Activated naive CD4-positive, alpha-beta T cell treated with anti-CD3 and anti-CD28 coated beads for 36 hours (primary cell): ENCODE measurements at places on chromosomes 13 and 19. TPM values are rescaled to one million over a fixed set of nuclear protein-coding genes. Genes with fewer than 3 reads are reported as not detected.

OR10H1 gene
- total RNA-seq, result not detected

DNA sequence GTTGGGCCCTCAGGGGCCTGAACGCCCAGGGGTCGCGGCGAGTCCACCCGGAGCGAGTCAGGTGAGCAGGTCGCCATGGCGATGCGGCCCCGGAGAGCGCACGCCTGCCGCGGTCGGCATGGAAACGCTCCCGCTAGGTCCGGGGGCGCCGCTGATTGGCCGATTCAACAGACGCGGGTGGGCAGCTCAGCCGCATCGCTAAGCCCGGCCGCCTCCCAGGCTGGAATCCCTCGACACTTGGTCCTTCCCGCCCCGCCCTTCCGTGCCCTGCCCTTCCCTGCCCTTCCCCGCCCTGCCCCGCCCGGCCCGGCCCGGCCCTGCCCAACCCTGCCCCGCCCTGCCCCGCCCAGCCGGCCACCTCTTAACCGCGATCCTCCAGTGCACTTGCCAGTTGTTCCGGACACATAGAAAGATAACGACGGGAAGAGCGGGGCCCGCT lies at the start of gene CCNA1:
TSS of gene CCNA1 (plus strand) at position 390 of the 439 bp plus-strand sequence. CDS start 562 bp downstream, outside the sequence.
- DNase-seq, result peak; percentile 17
- H3K4me3 ChIP-seq, result peak within 1 kb of the TSS; percentile 46
- H3K27me3 ChIP-seq, result peaks cover 63% of the 10 kb centered on the region
- no peak within 1 kb of the TSS for H3K27ac ChIP-seq

ZNF569 gene
- total RNA-seq, result 8.6 TPM

- H3K4me1 ChIP-seq, result peaks cover 19% of the 10 kb centered on the region
- no peak overlapping the region for H3K4me3 ChIP-seq
- no peaks in the 10 kb centered on the region for H3K27me3 ChIP-seq
- no peak overlapping the region for H3K27ac ChIP-seq
- DNase-seq, result no peak
Measured at GRCh38 chr19:14086098-14086497, 515 bp upstream of the C19orf67 start.

CAPN12 gene
- 1.9 TPM for total RNA-seq

LILRA1 gene
- not detected for total RNA-seq

DNA sequence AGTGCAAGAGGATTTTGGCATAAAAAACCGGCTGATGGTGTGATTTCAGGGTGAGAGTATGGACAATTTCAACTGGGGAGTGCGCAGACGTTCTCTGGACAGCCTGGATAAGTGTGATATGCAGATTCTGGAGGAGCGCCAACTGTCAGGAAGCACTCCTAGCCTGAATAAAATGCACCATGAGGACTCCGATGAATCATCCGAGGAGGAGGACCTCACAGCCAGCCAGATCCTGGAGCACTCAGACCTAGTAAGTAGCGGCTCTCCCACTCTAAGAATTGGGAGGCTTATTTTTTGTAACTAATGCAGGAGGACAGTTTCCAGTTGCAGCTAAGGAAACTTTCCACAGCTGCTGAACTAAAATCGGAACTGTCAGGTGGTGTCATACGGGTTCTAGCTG lies 53.6 kb downstream of the ZAR1L start:
- no peaks in the 10 kb centered on the region for H3K4me1 ChIP-seq
- DNase-seq, result no peak
- H3K27me3 ChIP-seq, result no peaks in the 10 kb centered on the region
- H3K36me3 ChIP-seq, result peaks cover 2% of the 10 kb centered on the region

GNA15 gene
- 28.4 TPM for total RNA-seq

GRCh38 chr19:488505-489417 lies 7.5 kb upstream of the MADCAM1 start:
- peaks cover 1% of the 10 kb centered on the region for H3K36me3 ChIP-seq
- peaks cover 20% of the 10 kb centered on the region for H3K27me3 ChIP-seq
- DNase-seq, result peak; percentile 93

GRCh38 chr19:7861619-7862412 lies 12.4 kb downstream of the PRR36 start:
- H3K27ac ChIP-seq, result no peak overlapping the region
- no peak for DNase-seq

GRCh38 chr13:33940898-33941297 lies 122.9 kb downstream of the RFC3 start:
- H3K4me3 ChIP-seq, result no peak overlapping the region
- no peaks in the 10 kb centered on the region for H3K27me3 ChIP-seq
- no peak for DNase-seq
- no peaks in the 10 kb centered on the region for H3K4me1 ChIP-seq
- no peak overlapping the region for H3K27ac ChIP-seq

FFAR3 gene
- 4.9 TPM for total RNA-seq

GRCh38 chr13:113078902-113079780 lies 26.4 kb upstream of the F7 start:
- H3K27me3 ChIP-seq, result no peaks in the 10 kb centered on the region
- H3K4me1 ChIP-seq, result no peaks in the 10 kb centered on the region
- peaks cover 3% of the 10 kb centered on the region for H3K36me3 ChIP-seq
- no peak for DNase-seq

DNA sequence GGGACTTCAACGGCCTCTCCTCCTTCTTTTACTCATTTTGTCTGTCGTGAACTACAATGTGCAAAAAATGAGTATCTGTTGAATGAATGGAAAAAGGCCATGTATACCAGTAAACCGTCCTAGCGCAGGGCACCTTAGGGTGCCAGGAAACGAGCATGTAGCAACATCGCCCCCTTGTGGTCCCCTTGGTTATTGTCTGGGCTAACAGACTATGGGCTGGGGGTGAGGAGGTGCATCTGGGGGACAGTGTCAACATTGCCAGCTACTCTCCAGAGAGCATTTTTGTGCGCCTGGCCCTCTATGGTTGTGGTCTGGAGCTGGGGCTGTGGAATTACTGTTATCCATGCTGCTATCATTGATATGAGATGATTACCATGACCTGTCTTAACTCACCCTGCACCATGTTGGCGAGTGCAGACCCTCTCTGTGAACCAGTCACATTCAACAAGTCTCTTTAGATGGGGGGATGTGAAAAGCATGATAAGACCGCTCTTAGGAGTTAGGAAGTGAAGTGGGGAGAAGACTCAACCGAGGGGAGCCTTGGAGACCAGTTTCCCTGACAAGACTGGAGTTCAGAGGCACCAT lies 22.8 kb upstream of the SIGLEC11 start:
- no peak overlapping the region for H3K4me3 ChIP-seq
- H3K36me3 ChIP-seq, result peaks cover 18% of the 10 kb centered on the region
- H3K27ac ChIP-seq, result no peak overlapping the region
- H3K27me3 ChIP-seq, result no peaks in the 10 kb centered on the region
- DNase-seq, result peak; percentile 90

- DNase-seq, result no peak
- H3K4me1 ChIP-seq, result no peaks in the 10 kb centered on the region
- H3K36me3 ChIP-seq, result no peaks in the 10 kb centered on the region
- H3K4me3 ChIP-seq, result no peak overlapping the region
Measured at GRCh38 chr13:46274094-46274698, 62.5 kb downstream of the LRRC63 start.

N4BP2L2 gene
- total RNA-seq, result 81.1 TPM

KCNK6 gene
- 4.7 TPM for total RNA-seq

GRCh38 chr13:113786262-113786841 lies 27.3 kb downstream of the TMEM255B start:
- H3K27me3 ChIP-seq, result peaks cover 10% of the 10 kb centered on the region
- H3K27ac ChIP-seq, result no peak overlapping the region
- no peak overlapping the region for H3K4me3 ChIP-seq
- H3K36me3 ChIP-seq, result no peaks in the 10 kb centered on the region
- no peaks in the 10 kb centered on the region for H3K4me1 ChIP-seq
- DNase-seq, result no peak

SOHLH2 gene
- total RNA-seq, result not detected

S1PR4 gene
- 24.1 TPM for total RNA-seq

GRCh38 chr19:47776568-47776967 lies 1.9 kb upstream of the SELENOW start:
- H3K36me3 ChIP-seq, result peaks cover 14% of the 10 kb centered on the region
- no peaks in the 10 kb centered on the region for H3K27me3 ChIP-seq
- H3K27ac ChIP-seq, result no peak overlapping the region
- DNase-seq, result no peak
- H3K4me3 ChIP-seq, result no peak overlapping the region

SHISA2 gene
- total RNA-seq, result 0.69 TPM

- no peaks in the 10 kb centered on the region for H3K27me3 ChIP-seq
- DNase-seq, result no peak
- H3K4me1 ChIP-seq, result peaks cover 23% of the 10 kb centered on the region
- H3K36me3 ChIP-seq, result peaks cover 24% of the 10 kb centered on the region
- H3K27ac ChIP-seq, result no peak overlapping the region
Measured at GRCh38 chr19:49342291-49342721, 7.1 kb downstream of the CD37 start.

- no peak overlapping the region for H3K27ac ChIP-seq
- no peak overlapping the region for H3K4me3 ChIP-seq
- H3K27me3 ChIP-seq, result no peaks in the 10 kb centered on the region
- no peak for DNase-seq
- H3K36me3 ChIP-seq, result no peaks in the 10 kb centered on the region
Measured at GRCh38 chr19:7254590-7254989, 39.6 kb downstream of the INSR start.

DNA sequence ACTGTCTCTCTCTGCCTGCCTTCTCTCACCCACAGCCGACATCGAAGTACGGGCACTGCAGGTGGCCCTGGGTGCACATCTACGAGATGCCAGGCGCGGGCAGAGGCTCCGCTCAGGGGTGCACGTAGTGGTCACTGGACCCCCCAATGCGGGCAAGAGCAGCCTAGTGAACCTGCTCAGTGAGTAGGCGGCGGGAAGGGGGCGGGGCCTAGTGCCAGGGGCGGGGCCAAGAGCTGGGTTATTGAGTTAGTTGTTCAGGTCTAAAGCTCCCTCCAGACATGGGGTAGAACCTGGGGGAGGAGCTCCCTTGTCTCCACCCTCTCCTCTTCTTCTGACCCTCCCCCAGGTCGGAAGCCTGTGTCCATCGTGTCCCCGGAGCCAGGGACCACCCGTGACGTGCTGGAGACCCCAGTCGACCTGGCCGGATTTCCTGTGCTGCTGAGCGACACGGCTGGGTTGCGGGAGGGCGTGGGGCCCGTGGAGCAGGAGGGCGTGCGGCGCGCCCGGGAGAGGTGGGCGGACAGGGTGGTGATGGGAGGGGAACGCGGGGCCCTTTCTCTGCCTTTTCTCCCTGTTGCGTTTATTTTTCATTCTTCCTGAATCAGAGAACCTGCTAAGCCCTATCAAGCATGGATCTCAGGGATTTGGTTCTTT lies 1.9 kb downstream of the GTPBP3 start:
- peak overlapping the region; percentile 88 for H3K4me3 ChIP-seq
- no peak overlapping the region for H3K27ac ChIP-seq
- peaks cover 9% of the 10 kb centered on the region for H3K36me3 ChIP-seq
- H3K27me3 ChIP-seq, result no peaks in the 10 kb centered on the region
- DNase-seq, result peak; percentile 74

FXYD1 gene
- total RNA-seq, result 3.4 TPM

GRCh38 chr19:28497137-28497536 lies 715.8 kb downstream of the UQCRFS1 start:
- H3K4me3 ChIP-seq, result no peak overlapping the region
- no peaks in the 10 kb centered on the region for H3K27me3 ChIP-seq
- H3K27ac ChIP-seq, result no peak overlapping the region
- no peak for DNase-seq

GRCh38 chr13:112767506-112768471 lies 78.0 kb downstream of the ATP11A start:
- no peaks in the 10 kb centered on the region for H3K27me3 ChIP-seq
- DNase-seq, result no peak
- H3K4me1 ChIP-seq, result peaks cover 25% of the 10 kb centered on the region
- no peak overlapping the region for H3K4me3 ChIP-seq
- H3K36me3 ChIP-seq, result no peaks in the 10 kb centered on the region
- peak overlapping the region; percentile 59 for H3K27ac ChIP-seq

FTL gene
- 1,093 TPM for total RNA-seq

USHBP1 gene
- 0.20 TPM for total RNA-seq

GRCh38 chr13:88627071-88627470 lies 955.9 kb downstream of the SLITRK5 start:
- H3K27me3 ChIP-seq, result no peaks in the 10 kb centered on the region
- no peaks in the 10 kb centered on the region for H3K36me3 ChIP-seq
- DNase-seq, result no peak
- no peak overlapping the region for H3K4me3 ChIP-seq
- no peak overlapping the region for H3K27ac ChIP-seq

DNA sequence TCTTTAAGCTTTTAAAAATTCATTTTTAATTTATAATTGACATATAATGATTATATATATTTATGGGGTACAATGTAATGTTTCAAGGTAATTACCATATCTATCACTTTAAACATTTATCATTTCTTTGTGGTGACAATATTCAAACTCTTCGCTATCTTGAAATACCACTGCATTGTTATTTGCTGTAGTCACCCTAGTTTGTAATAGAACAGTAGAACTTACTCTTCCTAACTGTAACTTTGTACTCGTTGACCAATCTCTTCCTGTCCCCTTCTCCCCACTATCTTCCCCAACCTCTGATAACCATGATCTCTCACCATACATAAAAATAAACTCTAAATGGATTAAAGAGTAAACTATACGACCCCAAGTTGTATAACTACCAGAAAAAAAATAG lies 20.4 kb downstream of the COG6 start:
- H3K4me1 ChIP-seq, result peaks cover 4% of the 10 kb centered on the region
- H3K4me3 ChIP-seq, result no peak overlapping the region
- peaks cover 11% of the 10 kb centered on the region for H3K36me3 ChIP-seq

KLK14 gene
- 0.69 TPM for total RNA-seq

UHRF1 gene
- total RNA-seq, result 129 TPM

GRCh38 chr19:5838353-5839064 lies 993 bp downstream of the FUT6 start:
- no peak overlapping the region for H3K4me3 ChIP-seq
- H3K4me1 ChIP-seq, result no peaks in the 10 kb centered on the region
- H3K27me3 ChIP-seq, result peaks cover 3% of the 10 kb centered on the region
- H3K27ac ChIP-seq, result no peak overlapping the region
- no peak for DNase-seq

DNA sequence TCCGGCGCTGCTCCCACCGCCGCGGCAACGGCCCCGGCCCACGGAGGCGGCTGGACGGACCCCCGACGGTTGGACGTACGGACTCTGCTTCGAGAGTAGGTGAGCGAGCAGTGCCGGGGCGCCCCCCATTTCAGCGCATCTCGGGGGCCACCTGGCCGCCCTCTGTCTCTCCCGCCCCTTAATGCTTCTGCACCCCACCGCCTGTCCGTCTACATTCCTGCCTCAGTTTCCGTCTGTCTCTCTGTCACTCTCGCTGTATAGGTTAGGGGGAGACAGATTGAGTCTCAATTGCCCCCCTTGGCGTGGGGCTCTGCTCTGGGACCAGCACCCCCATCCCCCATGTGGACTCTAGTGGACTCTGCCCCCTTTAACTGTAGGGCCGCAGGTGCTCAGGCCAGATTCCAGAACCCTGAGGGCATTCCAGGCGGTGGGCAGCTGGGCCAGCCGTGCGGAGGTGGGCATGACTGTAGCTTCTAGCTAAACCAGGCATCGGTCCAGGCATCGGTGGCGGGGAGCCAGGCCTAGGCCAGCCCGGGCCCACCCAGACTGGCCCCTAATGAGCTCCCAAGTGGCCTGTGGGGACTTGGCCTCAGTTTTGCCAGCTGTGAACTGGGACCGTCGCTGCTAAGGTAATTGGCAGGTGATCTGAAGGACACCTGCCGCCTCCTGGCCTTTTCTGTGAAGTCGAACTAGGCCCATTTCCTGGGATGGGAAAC lies 373 bp downstream of the TNFAIP8L1 start:
- peak overlapping the region; percentile 80 for H3K4me3 ChIP-seq
